Mesothelial cell of epicardium (in vitro differentiated cells): ENCODE measurements at places on chromosomes 5 and 9. TPM values are rescaled to one million over a fixed set of nuclear protein-coding genes. Genes with fewer than 3 reads are reported as not detected.

The SPATA9 gene
- total RNA-seq, result 0.74 to 1.3 TPM (median 0.95 TPM) in 3 replicates

The GHR gene
- total RNA-seq, result 7.9 to 9.9 TPM (median 9.7 TPM) in 3 replicates

The SPATA31D4 gene
- not detected in 3 replicates for total RNA-seq

The CTXN3 gene
- total RNA-seq, result not detected in 3 replicates

DNA sequence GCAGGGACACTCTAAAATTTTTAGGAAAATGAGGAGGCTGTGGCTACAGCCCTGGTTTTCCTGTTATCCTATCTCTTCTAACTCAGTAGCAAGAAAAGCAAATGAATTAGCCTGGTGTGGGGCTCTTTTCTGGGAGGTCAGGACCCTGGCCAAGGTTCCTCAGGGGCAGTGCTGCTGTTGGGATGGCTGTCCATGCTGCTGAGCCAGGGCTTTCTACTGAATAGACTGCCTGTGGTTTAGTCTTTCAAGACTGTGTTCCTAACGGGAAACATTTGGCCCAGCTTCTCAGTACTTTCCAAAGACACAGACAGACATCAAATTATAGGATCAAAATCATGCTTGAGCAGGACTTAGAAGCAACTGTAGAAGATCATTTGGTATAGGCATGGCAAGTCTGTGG, 18.1 kb downstream of the TNC start:
- no peak for DNase-seq
- no peaks in the 10 kb centered on the region for H3K27me3 ChIP-seq
- no peaks in the 10 kb centered on the region for H3K36me3 ChIP-seq
- no peak overlapping the region for H3K27ac ChIP-seq
